ENCODE measurements at places on chromosomes 4 and X.

GRCh38 chr4:7894677-7895181 lies 44.9 kb downstream of the AFAP1 start:
- no peak for DNase-seq

- no peak for DNase-seq
Measured at GRCh38 chr4:3388471-3389232, 53.1 kb upstream of the HGFAC start.

- DNase-seq = no peak
Measured at GRCh38 chr4:146142768-146143167, 32.8 kb upstream of the LSM6 start.

- no peak for DNase-seq
Measured at GRCh38 chrX:112867570-112867969, 26.9 kb upstream of the AMOT start.

GRCh38 chr4:97457253-97457652 lies 686.0 kb downstream of the STPG2 start:
- no peak for DNase-seq

- no peak for DNase-seq
Measured at GRCh38 chr4:95508421-95508820, 40.4 kb downstream of the UNC5C start.

DNA sequence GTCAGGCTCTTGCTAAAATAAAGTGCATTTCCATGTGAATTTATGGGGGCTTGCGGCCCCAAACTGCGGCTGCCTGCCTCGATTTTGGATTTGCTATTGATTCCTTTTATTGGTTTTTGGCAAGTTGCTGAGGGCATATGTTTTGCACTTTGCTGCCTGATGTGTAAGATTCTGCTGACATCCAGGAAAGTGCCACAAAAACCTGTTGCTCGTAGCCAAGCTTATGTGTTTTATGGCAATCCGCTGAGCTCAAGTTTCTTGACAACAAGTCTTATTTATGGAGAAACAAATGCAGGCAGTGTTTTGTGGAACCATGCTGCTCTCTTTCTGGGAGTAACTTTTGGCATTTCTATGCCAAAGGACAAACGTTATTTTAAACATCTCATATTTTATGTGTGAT lies 97.3 kb upstream of the DDIT4L start:
- no peak for DNase-seq

DNA sequence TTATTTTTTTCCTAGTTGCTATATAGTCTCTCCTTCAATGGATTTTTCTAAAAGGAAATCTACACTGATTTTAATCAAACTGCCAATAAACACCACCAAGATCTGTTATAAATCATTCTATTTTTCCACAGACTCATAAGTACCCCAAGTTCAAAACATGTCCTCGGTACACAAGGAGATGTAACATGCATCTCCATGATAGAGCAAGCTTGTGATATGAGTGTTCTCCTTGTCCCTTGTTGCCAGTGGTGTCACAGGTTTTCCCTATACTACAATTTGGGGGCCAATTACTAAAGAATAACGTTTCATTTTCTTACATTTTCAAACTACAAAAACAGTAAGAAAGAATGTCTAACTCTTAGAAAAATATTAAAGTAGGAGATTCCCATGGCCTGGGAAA lies 491 bp downstream of the ARHGEF6 start:
- no peak for DNase-seq

DNA sequence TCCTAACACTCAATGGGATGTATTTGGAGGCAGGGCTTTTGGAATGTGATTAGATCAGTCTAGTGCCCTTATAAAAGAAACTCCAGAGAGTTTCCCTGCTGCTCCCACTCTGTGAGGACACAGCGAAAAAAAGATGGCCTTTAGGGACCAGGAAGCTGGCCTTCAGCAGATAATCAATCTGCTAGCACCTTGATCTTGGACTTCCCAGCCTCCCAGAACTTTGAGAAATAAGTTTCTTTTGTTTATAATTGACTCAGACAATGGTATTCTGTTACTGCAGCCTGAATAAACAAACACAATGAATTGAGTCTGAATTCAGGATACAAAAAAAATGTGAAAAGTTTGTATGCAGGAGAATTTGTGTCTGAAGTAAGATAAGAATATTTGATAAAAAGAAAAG lies 842.1 kb downstream of the FSTL5 start:
- DNase-seq = no peak

DNA sequence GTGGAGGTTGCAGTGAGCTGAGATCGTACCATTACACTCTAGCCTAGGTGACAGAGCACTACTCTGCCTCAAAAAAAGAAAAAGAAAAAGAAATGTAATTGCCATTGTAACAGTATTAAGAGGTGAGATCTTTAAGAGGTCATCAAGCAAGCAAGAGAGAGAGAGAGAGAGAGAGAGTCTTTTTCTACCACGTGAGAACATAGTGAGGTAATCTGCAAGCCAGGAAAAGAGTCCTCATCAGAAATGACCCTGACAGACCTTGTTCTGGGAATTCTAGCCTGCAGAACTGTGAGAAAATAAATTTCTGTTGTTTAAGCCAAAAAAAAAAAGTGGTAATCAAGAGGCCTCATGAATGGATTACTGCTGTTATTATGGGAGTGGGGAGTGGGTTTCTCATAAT lies 14.9 kb downstream of the GPKOW start:
- DNase-seq = no peak

GRCh38 chr4:177256950-177257349 lies 52.7 kb upstream of the NEIL3 start:
- no peak for DNase-seq

GRCh38 chr4:13546142-13546940 lies 2.0 kb upstream of the NKX3-2 start:
- DNase-seq = no peak

DNA sequence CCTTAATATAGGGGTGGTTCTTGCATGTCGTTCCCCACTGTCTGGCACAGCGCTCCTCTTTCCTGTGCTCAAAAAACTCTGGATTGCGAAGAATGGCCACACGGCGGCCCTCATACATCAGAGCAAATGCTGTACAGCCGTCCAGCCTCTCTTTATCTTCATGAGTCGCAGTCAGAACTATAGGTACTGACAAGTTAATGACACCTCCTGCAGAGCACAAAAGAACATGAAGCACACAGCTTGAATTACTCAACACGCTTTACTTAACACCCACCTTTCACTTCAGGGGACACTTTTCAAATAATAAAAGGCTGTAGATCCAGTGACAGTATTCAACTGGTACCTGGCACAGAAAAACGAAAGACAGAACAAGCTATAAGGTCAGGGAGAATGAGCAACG lies 65.3 kb downstream of the PAPSS1 start:
- DNase-seq = peak; percentile 8

- no peak for DNase-seq
Measured at GRCh38 chr4:100742045-100742444, 224.2 kb upstream of the EMCN start.

GRCh38 chrX:55357236-55357635 lies 92.5 kb upstream of the PAGE3 start:
- DNase-seq = no peak

GRCh38 chrX:15721911-15722310 lies 16.2 kb upstream of the CA5B start:
- no peak for DNase-seq

- DNase-seq = peak; percentile 92
Measured at GRCh38 chr4:137531986-137532868, at the start of gene PCDH18. Gene PCDH18, minus strand, starts transcription at chr4:137532494. Its CDS starts 406 bp downstream, at chr4:137532088.

GRCh38 chr4:183300070-183300469 lies 20.0 kb downstream of the CLDN22 start:
- DNase-seq = no peak

- DNase-seq = no peak
Measured at GRCh38 chr4:48027653-48028052, 11.1 kb downstream of the NIPAL1 start.

- no peak for DNase-seq
Measured at GRCh38 chr4:149747646-149748045, 68.0 kb downstream of the IQCM start.

GRCh38 chrX:48461830-48462229 lies 8.2 kb downstream of the SLC38A5 start:
- no peak for DNase-seq

GRCh38 chrX:68146054-68146453 lies 287.2 kb downstream of the OPHN1 start:
- no peak for DNase-seq

GRCh38 chr4:164058776-164059445 lies 564.4 kb downstream of the TMA16 start:
- DNase-seq = no peak

- no peak for DNase-seq
Measured at GRCh38 chr4:105677709-105678108, 30.8 kb downstream of the INTS12 start.

GRCh38 chr4:2105559-2105958 lies 46.4 kb downstream of the NAT8L start:
- no peak for DNase-seq

- DNase-seq = no peak
Measured at GRCh38 chr4:186013419-186014186, 55.4 kb upstream of the TLR3 start.

DNA sequence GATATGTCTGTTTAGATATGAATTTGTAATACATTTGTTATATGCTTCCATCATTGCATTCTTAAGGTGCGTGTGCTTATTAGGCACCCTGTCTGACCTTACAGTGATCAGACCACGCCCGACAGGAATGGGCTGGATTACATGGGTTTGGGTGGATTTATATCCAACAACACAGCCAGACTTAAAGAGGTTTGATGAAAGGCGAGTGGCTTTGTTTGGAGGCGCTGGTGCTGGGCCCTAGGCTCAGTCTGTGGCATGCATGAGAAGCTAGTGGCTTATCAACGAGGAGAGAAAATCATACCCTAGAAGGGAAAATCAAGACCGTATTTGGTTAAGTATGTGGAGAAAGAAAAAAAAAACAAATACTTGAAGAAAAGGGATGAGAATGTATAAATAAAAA lies 80.7 kb downstream of the STOX2 start:
- DNase-seq = no peak

GRCh38 chr4:110636680-110637407 lies 14.0 kb upstream of the PITX2 start:
- peak; percentile 63 for DNase-seq

GRCh38 chr4:82430964-82431745 lies 765 bp downstream of the ENOPH1 start:
- no peak for DNase-seq

- DNase-seq = no peak
Measured at GRCh38 chr4:121358473-121358872, 22.3 kb downstream of the QRFPR start.

GRCh38 chr4:136476753-136477152 lies 1055.5 kb downstream of the PCDH18 start:
- DNase-seq = no peak

GRCh38 chrX:108468486-108468885 lies 28.8 kb downstream of the COL4A5 start:
- no peak for DNase-seq

DNA sequence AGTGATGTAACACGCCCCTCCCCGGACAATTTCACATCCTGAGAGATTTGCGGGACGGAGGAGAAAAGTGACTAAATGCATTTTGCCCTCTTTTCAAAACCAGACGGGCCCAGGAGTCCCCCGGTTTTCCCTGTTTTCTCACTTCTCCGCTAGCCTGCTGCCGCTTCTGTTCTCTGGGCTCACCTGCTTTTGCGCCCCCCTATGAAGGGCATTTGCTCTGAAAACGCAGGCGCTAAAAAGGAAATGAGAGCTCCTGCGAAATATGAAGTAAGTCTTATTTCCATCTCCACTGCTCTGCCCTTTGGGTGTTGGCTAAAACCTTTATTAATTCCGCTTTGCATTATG lies 613 bp upstream of the TMEM47 start:
- DNase-seq = no peak

DNA sequence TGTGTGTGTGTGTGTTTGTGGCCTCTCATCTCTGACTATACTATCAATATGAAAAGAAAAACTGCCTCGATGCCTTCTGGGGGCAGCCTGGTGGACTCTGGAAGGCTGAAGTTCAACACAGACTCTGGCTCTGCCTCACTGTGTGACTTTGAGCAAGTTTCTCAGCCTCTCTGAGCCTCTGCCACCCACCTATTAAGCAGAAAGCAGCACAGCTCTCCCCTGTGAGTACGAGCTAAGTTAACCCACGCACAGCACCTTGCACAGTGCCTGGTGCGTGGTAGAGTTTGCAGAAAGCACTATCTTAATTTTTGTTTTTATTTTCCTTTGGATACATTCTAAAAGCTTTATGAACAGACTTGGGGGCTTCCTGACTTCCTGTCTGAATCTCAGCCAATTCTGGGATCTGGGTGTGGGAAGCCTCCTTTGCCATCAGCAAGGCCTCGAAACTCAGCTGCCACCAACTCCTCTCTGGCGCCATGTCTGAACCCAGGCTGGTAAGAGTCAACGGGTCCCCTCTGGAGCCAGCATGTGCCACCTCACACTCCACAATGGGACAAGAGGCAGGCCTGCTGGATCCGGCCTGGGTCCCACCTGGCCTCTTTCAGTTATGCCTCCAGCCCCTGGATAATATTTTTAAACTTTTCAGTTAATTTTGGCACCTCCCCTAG lies 57.3 kb downstream of the JAKMIP1 start:
- no peak for DNase-seq

GRCh38 chr4:119707336-119707735 lies 78.7 kb upstream of the PDE5A start:
- no peak for DNase-seq

DNA sequence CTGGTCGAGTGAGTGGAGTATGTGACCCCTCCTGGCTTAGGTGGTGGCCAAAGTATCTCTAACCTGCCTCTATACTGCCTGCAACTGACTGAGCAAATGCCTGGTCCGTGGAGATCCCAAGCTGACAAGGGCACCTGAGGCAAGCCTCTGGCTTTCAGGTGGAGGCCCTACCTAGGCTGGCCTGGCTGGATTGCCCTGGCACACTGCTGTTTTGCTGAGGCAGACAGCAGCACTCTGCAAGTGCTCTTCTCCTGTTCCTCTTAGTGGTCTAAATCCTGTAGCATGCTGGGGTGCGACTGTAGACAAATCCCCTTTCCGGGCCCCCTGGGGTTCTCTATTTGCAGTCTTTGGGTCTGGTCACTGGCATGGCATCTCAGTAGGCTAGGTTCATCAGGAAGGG lies 44.8 kb downstream of the PNMA5 start:
- DNase-seq = no peak

DNA sequence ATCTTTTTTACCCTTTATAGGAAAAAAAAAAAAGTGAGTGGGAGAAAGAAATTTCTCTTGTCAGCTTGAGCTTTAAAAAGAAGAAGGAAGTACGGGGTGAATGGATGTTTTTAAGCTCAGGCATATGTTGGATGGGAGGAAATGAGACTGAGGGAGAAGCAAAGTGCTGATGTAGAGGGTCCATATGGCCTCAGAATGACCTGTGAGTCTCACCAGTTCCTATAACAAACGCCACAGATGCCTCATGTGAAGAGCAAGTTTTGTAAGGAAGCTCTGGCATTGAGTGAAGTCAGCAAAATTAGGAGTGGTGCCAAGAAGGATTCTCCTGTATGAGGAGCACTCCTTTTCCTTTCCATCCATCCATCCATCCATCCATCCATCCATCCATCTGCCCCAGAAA lies 214.6 kb downstream of the PTTG2 start:
- no peak for DNase-seq

Measured in neuronal stem cell (in vitro differentiated cells).